ENCODE measurements at places on chromosomes 13 and 19.
A peak's percentile ranks its signal among the peaks of the same experiment; 100 is the strongest.

DNA sequence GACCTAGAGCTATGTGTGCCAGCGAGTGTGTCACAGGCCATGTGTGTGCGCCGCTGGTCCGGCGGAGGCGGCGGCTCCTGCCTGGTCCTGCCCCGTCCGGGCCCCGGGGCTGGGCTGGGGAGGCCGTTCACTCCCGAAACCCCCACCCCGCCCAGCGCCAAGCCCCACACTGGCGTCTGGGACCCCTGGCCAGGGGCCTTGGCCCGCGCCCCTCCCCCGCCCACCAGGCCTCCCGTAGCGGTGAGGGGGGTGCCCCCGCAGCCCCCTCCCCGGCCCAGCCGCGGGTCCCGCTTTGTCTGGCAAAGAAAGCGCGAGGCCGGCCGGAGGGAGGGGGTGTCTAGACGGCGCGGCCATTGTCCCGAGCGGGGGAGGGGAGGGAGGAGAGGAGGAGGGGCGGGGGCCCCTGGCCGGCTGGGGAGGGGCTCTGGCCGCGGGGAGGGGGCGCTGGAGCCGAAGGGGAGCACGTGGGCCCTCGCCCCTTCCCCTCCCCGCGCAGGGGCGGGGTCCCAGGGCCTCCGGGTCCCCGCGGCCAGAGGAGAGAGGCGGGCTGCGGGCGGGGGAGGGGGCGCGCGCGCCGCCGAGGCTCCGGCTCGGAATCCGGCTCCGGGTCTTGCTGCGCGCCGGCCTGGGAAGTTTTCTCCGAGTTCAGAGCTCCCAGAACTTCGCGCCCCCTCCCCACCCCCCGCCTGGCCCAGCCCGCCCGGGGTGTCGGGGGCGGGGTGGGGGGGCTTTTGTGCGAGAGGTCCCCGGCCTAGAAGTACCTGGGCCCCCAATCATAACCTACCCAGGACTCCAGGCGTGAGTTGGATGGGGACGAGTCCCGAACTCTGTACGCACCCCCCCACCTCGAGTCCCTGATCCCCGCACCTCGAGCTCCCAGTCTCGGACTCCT lies 888 bp downstream of the NOTCH3 start:
- H3K36me3 ChIP-seq, result no peaks in the 10 kb centered on the region
- no peak for DNase-seq
- no peaks in the 10 kb centered on the region for H3K4me1 ChIP-seq
- H3K27ac ChIP-seq, result no peak overlapping the region

- no peak overlapping the region for H3K4me3 ChIP-seq
- no peaks in the 10 kb centered on the region for H3K36me3 ChIP-seq
- H3K27me3 ChIP-seq, result no peaks in the 10 kb centered on the region
These were observed 516.7 kb upstream of the HTR2A start for GRCh38 chr13:47413526-47413925.

DNA sequence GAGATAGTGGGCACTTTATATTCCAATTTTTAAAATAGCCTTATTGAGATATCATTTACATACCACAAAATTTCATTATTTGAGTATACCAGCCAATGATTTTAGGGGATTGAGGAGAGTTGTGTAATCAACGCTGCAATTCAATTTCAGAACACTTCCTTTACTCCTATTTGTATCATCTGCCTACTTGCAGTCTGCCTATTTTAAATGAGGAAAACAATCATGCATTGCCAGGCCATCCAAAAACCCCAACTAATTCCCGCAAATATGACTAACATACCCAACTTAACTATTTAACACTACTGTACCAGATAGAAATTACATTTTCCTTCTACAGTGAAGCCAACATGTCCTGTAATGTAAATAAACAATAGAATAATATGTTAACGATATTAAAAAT lies 26.7 kb downstream of the CAB39L start:
- H3K36me3 ChIP-seq, result no peaks in the 10 kb centered on the region
- DNase-seq, result no peak
- no peaks in the 10 kb centered on the region for H3K27me3 ChIP-seq
- H3K4me3 ChIP-seq, result no peak overlapping the region

GRCh38 chr13:44052780-44053184 lies 173.1 kb downstream of the LACC1 start:
- H3K36me3 ChIP-seq, result no peaks in the 10 kb centered on the region
- H3K4me3 ChIP-seq, result no peak overlapping the region
- H3K27ac ChIP-seq, result no peak overlapping the region
- H3K27me3 ChIP-seq, result no peaks in the 10 kb centered on the region
- DNase-seq, result no peak

DNA sequence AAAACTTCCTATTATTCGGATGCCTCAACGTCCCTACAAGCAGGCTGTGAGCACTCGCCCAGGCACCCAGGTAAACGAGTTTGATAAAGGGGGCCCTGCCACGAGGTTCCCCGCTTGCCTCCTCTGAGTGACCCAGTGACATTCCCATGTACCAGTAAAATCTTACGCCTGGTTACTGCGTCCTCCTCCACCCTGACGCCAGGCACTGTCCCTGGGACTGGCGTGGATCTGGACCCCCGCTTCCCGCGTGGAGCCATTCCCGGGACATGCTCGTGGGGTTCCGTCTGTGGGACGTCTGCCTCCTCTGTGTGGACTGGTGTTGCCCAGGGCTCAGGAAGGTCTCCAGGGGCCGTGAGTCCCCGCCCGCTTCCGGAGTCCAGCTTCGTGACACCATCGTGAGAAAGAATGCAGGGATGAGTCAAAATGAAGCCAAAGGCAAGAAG lies 407 bp upstream of the ZNF550 start:
- peak overlapping the region; percentile 97 for H3K4me3 ChIP-seq
- H3K36me3 ChIP-seq, result peaks cover 7% of the 10 kb centered on the region
- H3K4me1 ChIP-seq, result no peaks in the 10 kb centered on the region

GRCh38 chr13:29582171-29582570 lies 13.3 kb downstream of the SLC7A1 start:
- H3K4me1 ChIP-seq, result no peaks in the 10 kb centered on the region
- no peak for DNase-seq
- no peaks in the 10 kb centered on the region for H3K36me3 ChIP-seq
- H3K4me3 ChIP-seq, result no peak overlapping the region

- DNase-seq, result peak; percentile 87
- peaks cover 77% of the 10 kb centered on the region for H3K4me1 ChIP-seq
- no peak overlapping the region for H3K4me3 ChIP-seq
- no peaks in the 10 kb centered on the region for H3K36me3 ChIP-seq
- no peaks in the 10 kb centered on the region for H3K27me3 ChIP-seq
These were observed 36.1 kb downstream of the ACTN4 start for GRCh38 chr19:38683393-38684077.

GRCh38 chr19:2129892-2130770 lies 21.2 kb downstream of the AP3D1 start:
- peaks cover 55% of the 10 kb centered on the region for H3K36me3 ChIP-seq
- no peaks in the 10 kb centered on the region for H3K27me3 ChIP-seq
- no peak for DNase-seq
- H3K27ac ChIP-seq, result no peak overlapping the region
- no peaks in the 10 kb centered on the region for H3K4me1 ChIP-seq
- H3K4me3 ChIP-seq, result no peak overlapping the region

DNA sequence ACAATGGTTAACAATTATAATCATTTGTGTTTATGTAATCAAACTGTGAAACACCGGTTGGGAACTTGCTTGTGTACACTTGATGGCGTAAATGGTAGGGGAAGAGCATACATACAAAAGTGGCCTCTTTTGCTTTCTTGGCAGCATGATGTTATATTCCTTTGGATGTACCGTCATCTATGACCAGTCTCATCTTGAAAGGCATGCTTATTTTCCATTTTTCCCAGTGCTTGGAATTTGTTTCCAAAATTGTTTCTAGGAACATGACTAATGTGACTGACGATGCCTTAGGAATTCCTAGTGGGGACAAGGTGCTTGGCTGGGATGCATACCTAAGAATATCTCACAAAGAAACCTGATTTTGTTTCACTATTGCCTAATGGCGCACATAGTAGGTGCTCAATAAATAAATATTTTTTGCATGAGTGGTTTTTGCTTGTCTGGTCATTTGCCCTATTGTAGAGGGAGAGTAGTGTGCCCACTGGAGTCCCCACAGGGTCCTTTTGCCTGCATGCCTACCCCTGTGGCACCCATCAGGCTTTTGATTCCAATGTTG lies 45.5 kb downstream of the SAE1 start:
- H3K4me3 ChIP-seq, result no peak overlapping the region
- H3K36me3 ChIP-seq, result no peaks in the 10 kb centered on the region
- no peaks in the 10 kb centered on the region for H3K27me3 ChIP-seq

DNA sequence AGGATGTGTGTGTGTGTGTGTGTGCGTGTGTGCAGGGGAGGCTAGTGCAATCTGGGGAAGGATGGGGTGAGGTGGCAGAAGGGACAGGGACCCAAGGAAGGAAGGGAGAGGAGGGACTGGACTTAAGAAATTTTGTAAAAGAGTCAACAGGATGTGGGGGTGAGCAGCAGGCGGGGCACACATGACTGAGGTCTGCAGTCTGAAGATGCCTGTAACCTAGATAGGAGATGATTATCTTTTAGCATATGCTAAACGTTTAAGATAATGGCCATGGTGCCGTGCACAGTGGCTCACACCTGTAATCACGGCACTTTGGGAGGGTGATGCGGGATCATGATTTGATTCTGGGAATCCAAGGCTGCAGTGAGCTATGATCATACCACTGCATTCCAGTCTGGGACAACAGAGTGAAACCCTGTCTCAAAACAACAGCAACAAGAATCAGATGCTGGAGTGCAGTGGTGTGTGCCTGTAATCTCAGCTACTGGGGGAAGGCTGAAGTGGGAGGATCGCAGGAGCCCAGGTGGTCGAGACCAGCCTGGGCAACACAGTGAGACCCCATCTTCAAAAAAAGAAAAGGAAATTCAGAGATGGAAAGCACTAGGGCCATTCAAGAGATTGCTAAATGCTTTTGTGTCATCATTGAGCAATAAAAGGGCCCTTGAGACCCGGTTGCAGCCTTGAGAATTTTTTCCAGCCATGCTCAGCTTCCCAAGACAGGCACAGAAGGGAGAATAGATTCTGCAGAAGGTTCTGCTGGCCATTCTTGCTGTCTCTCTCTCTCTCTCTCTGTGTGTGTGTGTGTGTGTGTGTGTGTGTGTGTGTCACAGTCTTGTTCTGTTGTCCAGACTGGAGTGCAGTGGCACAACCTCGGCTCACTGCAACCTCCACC lies 3.8 kb upstream of the ZNF414 start:
- H3K4me1 ChIP-seq, result no peaks in the 10 kb centered on the region
- H3K27me3 ChIP-seq, result no peaks in the 10 kb centered on the region
- DNase-seq, result no peak
- no peaks in the 10 kb centered on the region for H3K36me3 ChIP-seq
- H3K27ac ChIP-seq, result peak overlapping the region; percentile 29

DNA sequence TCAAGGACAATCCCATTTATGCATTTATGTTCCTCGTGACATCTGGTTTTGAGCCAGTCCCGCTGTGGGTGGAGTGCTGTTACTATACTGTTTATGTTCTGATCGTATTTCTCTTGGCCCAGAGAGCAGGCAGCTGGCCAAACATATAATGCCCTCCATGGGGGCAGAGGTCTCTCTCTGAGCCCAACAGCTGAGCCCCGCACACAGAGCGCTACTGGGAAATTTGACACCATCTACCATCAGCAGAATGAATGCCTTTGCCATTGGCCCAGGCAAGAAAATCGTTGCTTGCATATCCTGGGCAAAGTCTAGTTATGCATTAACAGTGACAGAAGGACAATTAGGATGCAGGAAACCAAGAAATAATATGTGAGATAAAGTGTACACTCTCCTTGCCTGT lies 126.8 kb upstream of the CACNA1A start:
- no peak for DNase-seq
- H3K27ac ChIP-seq, result no peak overlapping the region

DNA sequence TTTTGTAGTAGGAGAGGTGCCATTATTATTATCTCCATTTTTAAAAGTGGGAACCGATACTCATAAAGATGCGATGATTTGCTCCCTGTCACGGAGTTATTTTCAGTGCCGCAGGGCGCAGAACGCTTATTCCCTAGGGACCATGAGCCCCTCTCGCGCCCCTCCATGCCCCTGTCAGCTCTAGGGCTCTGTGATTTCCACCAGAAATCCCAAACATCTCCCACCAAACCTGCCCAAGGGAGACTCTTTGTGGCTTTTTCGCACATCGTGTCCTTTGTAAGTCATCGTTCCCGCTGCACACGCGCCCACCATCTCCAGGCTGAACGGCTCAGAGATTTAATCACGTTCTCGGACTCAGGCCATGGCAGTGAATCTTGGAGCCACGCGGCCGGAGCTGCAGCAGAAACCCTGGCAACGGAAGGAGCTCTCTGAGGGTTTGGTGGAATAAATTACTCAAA lies 105.1 kb downstream of the DNAJC15 start:
- DNase-seq, result no peak
- H3K4me3 ChIP-seq, result no peak overlapping the region
- H3K36me3 ChIP-seq, result no peaks in the 10 kb centered on the region
- H3K27ac ChIP-seq, result no peak overlapping the region
- no peaks in the 10 kb centered on the region for H3K27me3 ChIP-seq
- H3K4me1 ChIP-seq, result no peaks in the 10 kb centered on the region

GRCh38 chr13:103140001-103140671 lies 73.9 kb upstream of the SLC10A2 start:
- no peaks in the 10 kb centered on the region for H3K36me3 ChIP-seq
- no peaks in the 10 kb centered on the region for H3K27me3 ChIP-seq
- H3K27ac ChIP-seq, result no peak overlapping the region
- no peaks in the 10 kb centered on the region for H3K4me1 ChIP-seq
- no peak overlapping the region for H3K4me3 ChIP-seq
- no peak for DNase-seq

GRCh38 chr13:64688893-64689677 lies 2541.1 kb downstream of the PCDH9 start:
- DNase-seq, result no peak
- H3K36me3 ChIP-seq, result no peaks in the 10 kb centered on the region
- no peak overlapping the region for H3K27ac ChIP-seq

- no peaks in the 10 kb centered on the region for H3K36me3 ChIP-seq
- H3K27ac ChIP-seq, result peak overlapping the region; percentile 89
- H3K4me1 ChIP-seq, result peaks cover 47% of the 10 kb centered on the region
- DNase-seq, result peak; percentile 69
- no peaks in the 10 kb centered on the region for H3K27me3 ChIP-seq
- peak overlapping the region; percentile 97 for H3K4me3 ChIP-seq
These were observed 880 bp upstream of the C19orf12 start for GRCh38 chr19:29715701-29716581.

- no peaks in the 10 kb centered on the region for H3K27me3 ChIP-seq
- H3K27ac ChIP-seq, result no peak overlapping the region
- H3K36me3 ChIP-seq, result no peaks in the 10 kb centered on the region
- no peak for DNase-seq
These were observed 47.4 kb downstream of the SMAD9 start for GRCh38 chr13:36872621-36873020.

DNA sequence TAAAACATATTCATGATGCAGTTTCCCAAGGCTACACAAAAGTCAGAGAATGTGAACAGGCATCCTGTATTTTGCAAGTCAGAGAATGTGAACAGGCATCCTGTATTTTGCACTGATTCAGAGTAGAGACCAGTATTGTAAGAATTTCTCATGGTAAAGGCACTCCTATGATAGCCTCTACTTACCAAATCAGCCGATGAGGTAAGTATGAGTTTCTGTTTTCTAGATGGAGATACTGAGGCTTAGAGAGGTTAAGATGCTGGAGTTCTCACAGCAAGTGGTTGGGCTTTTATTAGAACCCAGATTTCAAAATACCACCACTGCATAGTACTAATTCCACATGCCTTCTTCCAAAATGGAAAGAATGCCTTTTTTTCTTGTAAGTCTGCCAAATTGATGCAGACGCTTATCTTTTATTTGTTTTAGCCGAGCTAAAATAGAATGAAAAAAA lies 12.3 kb downstream of the TPT1 start:
- no peaks in the 10 kb centered on the region for H3K36me3 ChIP-seq
- DNase-seq, result no peak
- no peak overlapping the region for H3K4me3 ChIP-seq
- H3K27ac ChIP-seq, result no peak overlapping the region
- peaks cover 2% of the 10 kb centered on the region for H3K4me1 ChIP-seq

GRCh38 chr19:5131506-5132205 lies 162.7 kb downstream of the KDM4B start:
- no peak overlapping the region for H3K4me3 ChIP-seq
- no peak overlapping the region for H3K27ac ChIP-seq
- H3K27me3 ChIP-seq, result no peaks in the 10 kb centered on the region
- H3K4me1 ChIP-seq, result no peaks in the 10 kb centered on the region
- DNase-seq, result no peak
- H3K36me3 ChIP-seq, result peaks cover 26% of the 10 kb centered on the region
